Ecto neural progenitor cell (in vitro differentiated cells): ENCODE measurements at places on chromosomes 4 and X.

DNA sequence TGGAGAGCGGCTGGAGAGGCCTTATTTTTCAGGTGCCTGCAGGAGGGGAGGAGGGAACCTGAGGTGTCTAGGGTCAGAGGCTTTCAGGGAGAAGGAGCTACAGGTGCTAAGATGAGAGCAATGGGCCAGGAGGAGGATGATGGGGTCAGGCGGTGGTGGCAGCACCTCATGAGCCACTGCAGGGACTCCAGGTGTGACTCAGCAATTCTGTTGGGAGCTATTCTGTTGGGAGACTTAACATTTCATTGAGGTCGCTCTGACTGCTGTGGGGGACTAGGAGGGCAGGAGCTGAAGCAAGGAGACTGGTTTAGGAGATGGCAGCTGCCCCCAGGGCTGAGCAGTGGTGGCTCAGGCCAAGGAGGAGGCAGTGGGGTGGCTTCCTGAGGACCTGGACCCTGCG is 65.0 kb downstream of the CLDN34 start:
- no peak for DNase-seq

GRCh38 chr4:119682099-119682498 is 53.5 kb upstream of the PDE5A start:
- no peak for DNase-seq

GRCh38 chrX:40700640-40701342 is 34.6 kb downstream of the MED14 start:
- DNase-seq, result no peak

- no peak for DNase-seq
These were observed 29.4 kb upstream of the FOXR2 start for GRCh38 chrX:55593756-55594257.
